GM13976 (cell line): ENCODE measurements at places on chromosomes 5 and 9.

- no peak for DNase-seq
Observed at GRCh38 chr5:10762776-10763500, 1.9 kb upstream of the DAP start.

DNA sequence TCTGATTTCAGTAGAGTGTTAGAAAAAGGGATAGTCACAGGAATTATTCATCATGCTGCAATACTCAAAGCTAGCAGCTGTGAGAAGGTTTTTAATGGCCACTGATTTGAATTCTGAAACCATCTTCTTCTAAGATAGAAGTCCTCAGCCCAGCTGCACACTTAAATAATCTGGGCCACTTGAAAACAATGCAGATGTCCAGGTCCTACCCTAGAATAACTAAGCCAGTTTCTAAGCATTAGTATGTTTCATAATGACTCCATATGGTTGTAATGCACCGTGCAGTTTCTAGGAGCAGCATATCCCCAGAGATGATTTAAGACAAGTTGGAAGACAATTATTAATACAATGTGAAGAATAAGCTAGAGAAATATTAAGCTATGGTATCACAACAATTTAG, 159.9 kb upstream of the FBXL17 start:
- peak; percentile 35 for DNase-seq

GRCh38 chr9:122420315-122420714, 49.5 kb downstream of the PTGS1 start:
- no peak for DNase-seq

GRCh38 chr5:42990892-42991291, 49.2 kb downstream of the ANXA2R start:
- no peak for DNase-seq

GRCh38 chr9:96020300-96020791, 144.9 kb downstream of the ERCC6L2 start:
- no peak for DNase-seq
